ENCODE measurements at places on chromosomes 5 and 9. TPM values are rescaled to one million over a fixed set of nuclear protein-coding genes. Genes with fewer than 3 reads are reported as not detected.

Gene DIPK1B
- 64.7 TPM for total RNA-seq

Gene SLC45A2
- total RNA-seq = under 0.01 TPM

Gene IL7R
- 1.3 TPM for total RNA-seq

Gene SETD9
- total RNA-seq = 11.6 TPM

Gene EDIL3
- total RNA-seq = 0.44 TPM

Gene PCDHB16
- 0.22 TPM for total RNA-seq

Gene AIF1L
- total RNA-seq = 0.60 TPM
